ENCODE measurements at places on chromosomes 16 and 17.

DNA sequence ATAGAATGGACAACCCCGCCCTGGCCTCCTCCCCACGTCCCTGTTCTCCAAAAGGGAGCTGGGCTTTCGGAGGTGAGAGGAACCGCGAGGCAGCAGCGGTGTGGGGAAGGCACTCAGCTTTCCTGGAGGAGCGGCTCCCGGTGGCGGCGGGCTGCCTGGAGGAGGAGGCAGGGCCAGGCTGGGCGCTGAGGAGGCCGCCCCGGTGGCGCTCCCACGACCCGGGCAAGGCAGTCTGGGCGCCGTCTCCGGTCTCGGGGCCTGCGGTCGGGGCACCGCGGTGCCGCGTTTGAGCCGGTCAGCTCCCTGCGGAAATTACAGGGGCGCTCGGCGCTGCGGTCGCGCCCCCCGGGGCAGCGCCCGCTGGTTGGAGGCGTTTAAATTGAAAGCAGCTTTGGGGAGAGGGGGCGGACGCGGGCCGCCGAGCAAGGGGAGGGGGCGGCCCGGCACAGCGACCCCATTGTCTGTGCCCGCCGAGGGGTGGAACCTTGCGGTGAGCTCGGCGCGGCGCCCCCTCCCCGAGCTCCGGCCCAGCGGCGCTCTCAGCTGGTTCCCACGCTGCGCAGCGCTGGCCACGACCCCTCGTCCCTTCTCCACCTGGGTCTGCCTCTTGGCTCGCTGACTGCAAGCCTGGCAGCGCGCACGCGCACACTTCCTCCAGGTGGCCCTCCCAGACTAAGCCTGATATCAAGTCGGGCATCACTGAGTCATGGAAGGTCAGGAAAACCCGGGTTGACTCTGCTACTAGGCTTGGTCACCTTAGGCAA lies 58.7 kb upstream of the DLX4 start:
- DNase-seq, result no peak

DNA sequence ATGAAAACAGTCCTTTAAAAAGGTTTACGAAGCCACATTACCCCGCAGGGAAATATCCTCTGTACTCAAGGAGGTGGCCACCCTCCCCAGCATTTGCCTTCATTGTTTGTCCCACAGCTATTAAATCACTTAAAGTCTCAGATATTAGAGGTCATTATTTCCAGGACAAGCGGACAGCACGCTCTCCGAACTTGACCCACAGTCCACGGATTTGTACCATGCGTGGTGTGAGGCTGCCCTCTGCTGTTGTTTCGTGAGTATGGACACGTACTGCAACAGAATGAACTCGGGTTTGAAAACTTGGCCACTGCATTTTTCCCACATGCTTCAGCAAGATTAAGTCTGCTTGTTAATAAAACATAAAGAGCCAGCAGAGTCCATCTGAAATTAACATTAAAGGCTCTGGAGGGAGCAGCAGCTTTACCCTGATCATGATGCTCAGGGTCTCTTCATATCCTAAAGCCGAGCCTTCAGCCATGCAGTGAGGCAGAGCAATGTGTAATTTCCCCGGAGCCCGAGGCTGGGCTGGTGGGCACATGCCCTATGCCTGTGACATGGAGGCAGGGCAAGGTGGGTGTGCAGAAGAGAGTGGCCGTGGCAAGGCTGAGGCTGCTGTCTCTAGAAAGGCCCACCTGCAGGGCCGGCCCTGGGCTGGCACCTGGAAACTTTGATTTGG lies 19.7 kb downstream of the MEAK7 start:
- DNase-seq, result no peak

- DNase-seq, result no peak
These were observed 39.0 kb downstream of the SMURF2 start for GRCh38 chr17:64622931-64623654.

GRCh38 chr17:19248928-19249574 lies 11.9 kb downstream of the EPN2 start:
- DNase-seq, result no peak

- no peak for DNase-seq
These were observed 19.9 kb downstream of the MYH13 start for GRCh38 chr17:10352893-10353292.

- no peak for DNase-seq
These were observed 354.8 kb downstream of the SEC14L1 start for GRCh38 chr17:77495575-77495974.

DNA sequence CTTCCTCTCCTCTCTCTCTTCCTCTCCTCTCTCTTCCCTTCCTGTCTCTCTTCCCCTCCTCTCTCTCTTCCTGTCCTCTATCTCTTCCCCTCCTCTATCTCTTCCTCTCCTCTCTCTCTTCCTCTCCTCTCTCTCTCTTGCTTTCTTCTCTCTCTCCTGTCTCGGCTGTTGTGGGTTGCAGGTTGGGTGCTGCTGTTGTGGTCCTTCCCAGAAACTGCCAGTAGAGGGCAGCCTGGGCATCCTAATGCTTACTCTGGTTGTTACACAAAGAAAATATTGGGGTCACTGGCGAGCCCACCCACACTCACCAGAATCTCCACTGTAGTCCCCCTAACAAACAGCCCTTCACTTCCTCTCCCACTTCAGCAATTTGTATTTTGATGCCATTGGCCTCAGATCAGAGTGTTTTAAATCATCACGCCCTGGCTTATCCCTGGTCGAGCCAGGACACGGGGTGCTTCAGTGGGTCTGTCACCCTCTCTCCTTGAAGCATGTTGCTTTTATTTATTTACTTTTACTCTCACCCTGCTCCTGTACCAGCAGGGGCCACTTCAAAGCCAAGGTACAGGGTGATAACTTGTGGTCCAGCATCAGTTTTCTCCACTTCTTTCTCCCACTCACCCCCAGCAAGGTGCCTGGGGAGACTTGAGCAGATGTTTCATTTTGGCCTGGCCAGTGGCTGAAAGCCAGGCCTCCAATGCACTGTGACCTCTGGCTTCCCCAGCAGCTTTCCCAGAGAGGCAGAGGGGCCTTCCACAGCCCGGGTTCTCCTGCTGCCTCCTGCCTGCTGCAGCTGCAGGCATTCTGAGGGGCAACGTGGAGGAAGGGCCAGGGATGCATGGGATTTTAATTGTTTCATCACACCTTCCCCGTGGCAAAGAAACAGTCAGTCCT lies 4.7 kb upstream of the MMP15 start:
- DNase-seq, result no peak

DNA sequence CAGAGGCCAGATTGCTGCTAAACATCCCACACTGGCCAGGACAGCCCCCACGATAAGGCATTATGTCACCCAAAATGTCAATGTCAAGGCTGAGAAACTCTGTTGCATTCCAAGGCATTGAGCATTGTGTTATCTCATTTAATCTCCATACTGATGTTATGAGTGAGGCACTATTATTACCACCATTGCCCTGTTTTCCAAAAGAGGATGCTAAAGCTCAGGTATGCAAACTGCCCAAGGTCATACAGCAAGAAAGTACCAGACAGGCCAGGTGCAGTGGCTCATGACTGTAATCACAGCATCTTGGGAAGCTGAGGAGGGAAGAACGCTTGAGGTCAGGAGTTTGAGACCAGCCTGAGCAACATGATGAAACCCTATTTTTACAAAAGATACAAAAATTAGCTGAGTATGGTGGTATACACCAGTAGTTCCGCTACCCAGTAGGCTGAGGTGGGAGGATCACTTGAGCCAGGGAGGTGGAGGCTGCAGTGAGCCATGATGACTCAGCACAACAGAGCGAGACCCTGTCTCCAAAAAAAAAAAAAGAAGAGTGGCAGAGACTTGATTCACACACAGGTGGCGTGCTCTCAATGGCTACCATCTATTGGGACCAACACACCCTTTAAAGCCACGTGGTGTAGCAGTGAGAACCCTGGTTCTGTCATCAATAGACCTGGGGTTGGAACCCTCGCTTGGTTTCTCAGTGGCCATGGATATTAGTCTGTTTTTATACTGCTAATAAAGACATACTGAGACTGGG lies 58.8 kb upstream of the GRIN2A start:
- DNase-seq, result no peak

- DNase-seq, result no peak
These were observed 32.8 kb upstream of the RCVRN start for GRCh38 chr17:9937901-9938300.

DNA sequence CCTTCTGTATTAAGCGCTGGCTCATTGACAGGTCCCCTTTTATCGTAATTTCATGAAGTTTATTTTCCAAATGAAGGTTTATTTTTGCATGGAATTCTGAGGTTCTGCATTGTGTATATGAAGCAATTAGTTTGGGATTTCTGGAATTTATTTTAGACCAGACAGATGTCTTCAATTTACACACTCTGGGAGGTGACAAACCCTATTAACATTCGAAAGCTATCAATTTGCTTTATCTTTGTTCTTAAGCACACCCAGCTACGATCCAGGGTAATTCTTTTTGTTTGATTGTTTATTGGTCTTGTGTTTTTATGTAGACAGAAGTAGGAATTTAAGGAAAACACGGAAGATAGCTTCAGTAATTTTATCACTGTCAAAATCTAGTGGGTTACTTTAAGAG lies 264.6 kb downstream of the HS3ST3A1 start:
- no peak for DNase-seq

DNA sequence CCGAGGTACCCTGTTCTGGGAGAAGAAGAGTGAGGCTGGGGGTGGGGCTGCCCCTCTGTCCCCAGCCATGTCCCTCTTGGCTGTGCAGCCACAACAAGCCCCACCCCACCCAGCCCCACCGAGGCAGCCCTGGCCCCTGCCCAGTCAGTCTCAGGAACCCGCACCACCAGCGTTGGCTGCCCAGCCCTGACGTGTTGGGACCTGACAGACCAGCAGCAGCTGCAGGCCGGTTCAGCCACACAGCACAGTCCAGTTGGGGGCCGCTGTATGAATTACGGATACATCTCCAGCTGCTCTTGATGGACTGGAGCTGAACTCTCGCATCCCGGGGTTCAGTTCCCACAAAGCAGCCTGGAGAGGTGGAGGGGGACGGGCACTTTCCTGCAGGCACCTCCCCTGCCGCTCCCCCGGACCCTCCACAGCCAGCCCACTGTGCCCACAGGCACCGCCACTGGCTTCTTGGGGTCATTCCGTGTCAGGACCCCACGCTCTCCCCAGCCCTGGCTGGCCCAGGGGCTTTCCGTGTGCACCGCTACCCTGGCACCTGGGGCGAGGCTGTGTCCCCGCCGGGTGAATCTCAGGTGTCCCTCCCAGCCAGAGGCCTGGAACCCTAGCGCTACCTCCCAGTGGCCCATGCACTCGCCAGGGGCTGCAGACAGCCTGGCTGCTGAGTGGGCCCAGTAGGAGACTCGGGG lies 7.1 kb downstream of the CDH15 start:
- no peak for DNase-seq

GRCh38 chr16:81238296-81239011 lies at the start of gene BCO1:
TSS of gene BCO1 (plus strand) at chr16:81238689. CDS start at chr16:81238909, 220 bp downstream.
- no peak for DNase-seq

- DNase-seq, result peak; percentile 23
These were observed 723 bp upstream of the SPAG5 start for GRCh38 chr17:28599311-28600184.

- DNase-seq, result no peak
These were observed 2.7 kb upstream of the KCNJ2 start for GRCh38 chr17:70166615-70167014.

- no peak for DNase-seq
These were observed 71.4 kb upstream of the ARL4D start for GRCh38 chr17:43327421-43327820.

DNA sequence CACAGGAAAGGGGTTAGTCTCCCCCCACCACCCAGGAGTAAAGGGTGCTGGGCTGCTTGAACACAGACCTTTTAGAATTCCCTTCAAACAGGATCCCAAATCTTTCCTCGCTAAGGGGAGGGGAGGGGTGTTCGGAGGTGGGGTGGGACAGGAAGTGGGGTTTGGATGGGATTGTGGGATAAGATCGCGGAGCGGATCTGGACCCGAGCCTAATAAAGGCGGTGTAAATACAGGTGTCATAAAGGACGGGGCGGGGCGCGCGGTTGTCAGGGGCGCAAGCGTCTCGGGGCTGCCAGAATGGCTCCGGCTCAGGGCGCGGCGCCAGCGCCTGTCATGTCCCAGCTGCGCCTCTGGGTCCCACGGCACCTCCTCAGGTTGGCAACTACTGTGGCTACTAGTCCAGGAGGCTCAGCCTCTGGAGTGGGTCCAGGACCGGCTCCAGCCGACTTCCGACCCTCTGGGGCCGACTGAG lies 59.8 kb upstream of the FBXO47 start:
- no peak for DNase-seq

DNA sequence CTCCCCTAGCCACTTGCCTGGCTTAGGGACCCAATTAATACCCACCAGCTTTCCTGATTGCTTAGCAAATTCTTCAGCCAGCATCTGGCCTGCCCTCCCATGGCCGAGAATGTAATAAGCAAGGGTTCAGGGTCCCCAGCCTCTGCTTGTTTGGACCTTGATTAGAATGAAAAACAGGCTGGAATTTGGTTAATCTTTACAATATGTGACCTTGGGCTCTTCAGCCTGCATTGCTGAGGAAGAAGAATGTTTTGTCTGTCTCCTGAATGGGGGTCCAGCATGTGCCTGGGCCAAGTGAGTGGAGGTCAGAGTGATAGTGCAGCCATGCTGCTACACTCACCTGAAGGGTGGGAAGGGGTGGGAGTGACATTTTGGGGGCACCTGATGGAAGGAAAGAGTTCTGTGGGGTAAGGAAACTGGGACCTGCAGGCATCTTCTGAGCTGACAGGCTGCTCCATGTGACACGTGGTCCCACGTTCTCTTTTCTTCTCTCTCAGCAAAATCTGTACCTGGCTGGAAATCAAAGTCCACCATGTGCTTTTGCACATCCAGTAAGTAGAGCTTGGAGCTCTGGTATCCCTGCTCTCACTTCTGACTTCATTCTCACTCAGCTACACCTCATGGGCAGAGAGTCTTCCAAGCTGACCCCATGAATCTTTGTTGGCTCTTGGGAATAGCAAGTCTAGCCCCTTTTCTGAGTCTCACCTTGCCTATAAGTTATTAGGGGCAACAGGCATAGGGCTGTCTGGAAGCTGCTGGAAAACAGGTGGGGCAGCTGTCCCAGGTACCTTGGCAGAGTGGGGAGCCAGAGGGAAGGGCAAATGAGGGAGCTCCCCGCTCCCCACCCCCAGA lies 5.3 kb downstream of the TMEM106A start:
- no peak for DNase-seq

GRCh38 chr16:64445649-64446048 lies 676.2 kb downstream of the CDH11 start:
- no peak for DNase-seq

DNA sequence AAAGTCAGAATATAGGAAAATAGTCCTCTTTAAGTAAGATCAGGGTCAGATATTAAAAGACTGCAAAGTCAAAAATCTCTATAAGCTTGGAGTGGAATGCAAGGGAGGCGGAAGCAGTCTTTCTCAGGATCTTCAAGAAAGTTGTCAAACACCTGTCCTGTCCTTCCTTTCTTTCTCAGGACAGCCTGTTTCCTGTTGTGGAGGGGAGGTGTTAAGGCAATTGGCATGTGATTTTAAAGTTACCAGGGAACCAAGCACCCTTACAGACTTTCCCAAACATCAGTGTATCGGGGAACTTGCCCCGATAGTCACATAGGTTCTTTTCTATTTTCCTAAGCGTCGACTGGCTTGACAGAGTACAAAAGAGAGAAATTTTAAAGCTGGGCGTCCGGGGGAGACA lies 2.1 kb downstream of the ATP5PD start:
- DNase-seq, result no peak

GRCh38 chr17:80789356-80789902 lies 202.2 kb upstream of the CHMP6 start:
- DNase-seq, result peak; percentile 40

GRCh38 chr16:52545898-52546266 lies 1.1 kb downstream of the TOX3 start:
- DNase-seq, result no peak

- no peak for DNase-seq
These were observed 9.7 kb downstream of the CDH13 start for GRCh38 chr16:82636485-82636884.

GRCh38 chr17:51373489-51374152 lies 113.3 kb downstream of the UTP18 start:
- no peak for DNase-seq

GRCh38 chr17:8310601-8311123 lies 621 bp downstream of the ARHGEF15 start:
- no peak for DNase-seq
